Midbrain (tissue), 1 donor: ENCODE measurements at places on chromosomes 3 and 15.

- DNase-seq = no peak
Measured at GRCh38 chr3:38459499-38460048, 5.9 kb downstream of the ACVR2B start.

DNA sequence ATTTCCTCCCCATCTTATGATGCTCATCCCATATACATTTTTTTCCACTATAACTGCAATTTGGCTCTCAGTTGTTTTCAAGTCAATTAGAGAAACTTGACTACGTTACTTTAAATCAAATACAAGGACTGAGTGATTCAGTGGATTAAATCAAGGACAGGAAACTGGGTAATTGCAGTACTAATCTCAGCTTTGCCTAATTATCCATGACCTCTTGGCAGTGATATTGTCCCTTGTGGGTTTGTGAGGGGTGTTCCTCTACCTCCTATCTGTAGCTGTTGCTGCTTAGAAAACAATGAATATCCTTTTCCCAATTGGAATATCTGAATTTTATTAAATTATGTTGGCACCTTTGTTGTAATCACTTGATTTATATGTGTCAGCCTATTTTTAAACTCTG is 79.4 kb downstream of the ZPLD1 start:
- DNase-seq = no peak

GRCh38 chr3:106715286-106715685 is 662.0 kb upstream of the CCDC54 start:
- no peak for DNase-seq

DNA sequence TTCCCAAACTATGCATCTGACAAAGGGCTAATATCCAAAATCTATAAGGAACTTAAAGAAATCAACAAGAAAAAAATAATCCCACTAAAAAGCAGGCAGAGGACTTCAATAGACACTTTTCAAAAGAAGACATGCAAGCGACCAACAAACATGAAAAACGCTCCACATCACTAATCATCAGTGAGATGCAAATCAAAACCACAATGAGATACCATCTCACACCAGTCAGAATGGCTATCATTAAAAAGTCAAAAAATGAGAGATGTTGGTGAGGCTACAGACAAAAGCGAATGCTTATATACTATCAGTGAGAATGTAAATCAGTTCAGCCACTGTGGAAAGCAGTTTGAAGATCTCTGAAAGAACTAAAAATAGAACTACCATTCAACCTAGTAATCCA is 20.2 kb downstream of the CFAP44 start:
- DNase-seq = no peak

- no peak for DNase-seq
Measured at GRCh38 chr15:75185271-75186029, 16.2 kb upstream of the C15orf39 start.

- peak; percentile 65 for DNase-seq
Measured at GRCh38 chr3:42653560-42654330, at the start of gene ZBTB47. ZBTB47 (plus strand) TSS chr3:42653697; CDS start chr3:42658356, 4,659 bp downstream.

DNA sequence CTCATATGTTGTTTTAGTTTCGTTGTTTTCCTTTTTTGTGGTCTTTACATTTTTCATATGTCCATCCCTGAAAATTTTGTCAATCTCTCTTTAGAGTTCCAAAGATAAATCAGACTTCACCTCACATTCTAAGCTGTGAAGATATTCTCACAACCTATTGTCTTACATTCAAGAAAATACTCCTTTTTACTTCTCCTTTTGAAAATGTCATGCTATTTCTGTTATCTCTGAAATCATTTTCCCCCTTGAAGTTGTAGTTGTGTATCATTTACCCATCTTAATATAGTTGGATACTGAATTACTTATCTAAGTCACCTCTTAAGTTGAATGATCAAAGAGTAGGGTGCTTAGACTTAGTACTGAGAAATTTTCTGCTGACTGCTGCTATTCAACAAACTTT is 74.3 kb downstream of the DCUN1D1 start:
- no peak for DNase-seq
